ENCODE measurements at places on chromosomes 1 and 21.

- no peak for DNase-seq
Observed at GRCh38 chr1:11989669-11990068, 9.4 kb downstream of the MFN2 start.

DNA sequence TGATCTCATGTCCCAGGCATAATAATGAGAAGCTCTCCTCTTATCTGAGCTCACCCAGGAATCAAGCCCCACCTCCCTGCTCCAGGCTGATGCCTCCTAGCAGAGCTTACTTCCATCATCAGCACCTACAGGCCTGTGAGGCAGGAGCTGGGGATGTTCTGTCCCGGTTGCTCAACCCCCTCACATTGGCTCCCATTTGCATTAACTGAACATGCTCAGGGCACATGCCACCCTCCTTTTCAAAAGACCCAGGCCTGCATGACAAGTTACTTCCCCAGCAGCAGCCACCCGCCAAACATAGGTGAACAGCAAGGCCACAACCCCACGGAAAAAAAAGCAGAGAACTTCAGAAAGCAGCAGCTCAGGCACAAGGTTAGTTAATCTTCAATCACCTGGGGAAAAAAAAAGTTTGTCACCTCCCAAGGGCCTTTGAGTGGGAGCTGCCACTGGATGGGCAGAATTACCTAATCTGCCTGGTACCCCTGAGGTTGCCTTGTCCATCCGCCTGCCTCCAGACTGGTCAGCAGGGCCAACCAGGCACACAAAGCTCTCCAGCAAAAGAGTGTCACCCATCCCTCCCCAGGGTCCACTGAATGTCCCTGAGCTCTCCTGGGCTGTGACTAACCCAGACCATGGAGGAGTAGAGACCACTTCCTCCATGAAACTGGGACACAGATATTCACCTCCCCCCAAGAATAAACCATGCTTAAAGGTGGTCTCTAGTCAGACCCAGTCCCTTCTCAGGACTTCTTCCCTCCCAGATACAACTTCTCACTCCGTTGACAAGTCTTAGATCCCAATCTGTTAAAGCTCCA is 4.4 kb downstream of the KCNN3 start:
- DNase-seq: no peak

- DNase-seq: no peak
Observed at GRCh38 chr1:56002231-56002630, 577.1 kb downstream of the PLPP3 start.

GRCh38 chr1:184283999-184284398 is 102.8 kb upstream of the C1orf21 start:
- no peak for DNase-seq

DNA sequence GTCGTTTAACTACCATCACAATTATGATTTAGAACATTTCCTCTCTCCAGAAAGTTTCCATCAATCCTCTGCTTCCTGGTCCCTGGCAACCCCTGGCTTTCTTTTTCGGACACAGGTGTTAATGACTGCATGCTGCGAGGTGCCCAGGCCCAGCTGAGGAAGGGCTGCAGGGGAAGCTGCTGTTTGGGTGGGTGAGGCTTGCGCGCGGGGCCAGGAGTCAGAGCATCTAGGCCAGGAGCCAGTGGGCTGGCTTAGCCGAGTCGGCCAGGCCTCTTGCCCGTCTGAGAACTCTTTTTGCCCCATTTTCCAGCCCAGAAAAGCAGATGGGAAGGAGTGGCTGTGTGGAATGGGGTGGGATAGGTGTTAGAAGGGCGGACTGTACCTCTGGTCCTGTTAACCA is 51.5 kb downstream of the NAV1 start:
- DNase-seq: no peak

- DNase-seq: no peak
Observed at GRCh38 chr1:186465946-186466345, 5.0 kb upstream of the PDC start.

GRCh38 chr1:31531177-31531999 is 44.9 kb upstream of the TINAGL1 start:
- no peak for DNase-seq

DNA sequence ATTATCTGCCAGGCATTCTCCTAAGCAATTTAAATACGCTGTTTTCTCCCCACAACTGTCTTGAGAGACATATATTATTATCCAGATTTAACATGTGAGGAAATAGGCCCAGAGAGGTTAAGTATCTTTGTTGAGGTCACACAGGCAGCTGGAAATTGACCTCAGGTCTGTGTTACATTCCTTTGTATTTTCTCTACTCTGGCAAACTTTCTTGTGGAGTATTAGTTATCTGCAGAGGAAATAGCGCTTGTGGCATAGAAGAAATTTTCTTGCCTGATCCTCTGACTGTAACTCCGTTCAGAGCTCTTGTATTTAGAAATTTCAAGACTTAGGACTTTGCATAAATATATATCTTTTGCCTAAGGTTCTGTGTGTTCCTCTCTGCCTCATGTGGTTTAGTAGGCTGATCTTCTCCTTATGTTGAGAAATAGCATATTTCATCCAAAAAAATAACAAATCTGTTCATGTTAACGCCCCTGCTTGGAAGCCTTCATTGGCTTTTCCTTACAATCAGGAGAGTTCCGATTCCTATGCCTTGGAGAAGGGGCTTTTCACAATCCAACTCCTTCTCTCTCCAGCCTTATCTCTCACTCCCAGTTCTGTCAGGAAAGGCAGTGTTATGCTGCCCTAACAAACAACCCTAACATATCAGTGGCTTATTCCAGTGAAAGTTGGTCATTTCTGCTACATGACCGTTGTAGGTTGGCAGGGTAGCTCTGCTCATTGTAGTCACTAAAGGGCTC is 2.5 kb upstream of the JUN start:
- DNase-seq: no peak

DNA sequence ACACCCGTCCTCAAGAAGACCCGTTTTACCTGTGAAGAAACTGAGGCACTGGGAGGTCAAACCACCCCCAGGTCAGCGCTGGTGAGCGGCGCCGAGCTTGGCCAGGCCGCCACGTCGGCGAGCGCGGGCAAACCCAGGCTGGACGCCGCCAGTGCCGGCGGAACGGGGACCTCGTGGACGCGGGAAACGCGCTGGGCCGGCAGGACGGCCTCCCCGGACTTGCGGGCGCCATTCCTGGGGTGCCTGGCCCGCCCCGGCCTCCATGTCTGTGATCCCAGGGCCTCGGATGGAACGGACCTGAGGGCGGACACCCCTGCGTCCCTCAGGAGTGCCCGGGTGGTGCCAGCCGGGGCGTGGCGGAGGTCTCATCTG is 764 bp upstream of the SUMO3 start:
- no peak for DNase-seq

DNA sequence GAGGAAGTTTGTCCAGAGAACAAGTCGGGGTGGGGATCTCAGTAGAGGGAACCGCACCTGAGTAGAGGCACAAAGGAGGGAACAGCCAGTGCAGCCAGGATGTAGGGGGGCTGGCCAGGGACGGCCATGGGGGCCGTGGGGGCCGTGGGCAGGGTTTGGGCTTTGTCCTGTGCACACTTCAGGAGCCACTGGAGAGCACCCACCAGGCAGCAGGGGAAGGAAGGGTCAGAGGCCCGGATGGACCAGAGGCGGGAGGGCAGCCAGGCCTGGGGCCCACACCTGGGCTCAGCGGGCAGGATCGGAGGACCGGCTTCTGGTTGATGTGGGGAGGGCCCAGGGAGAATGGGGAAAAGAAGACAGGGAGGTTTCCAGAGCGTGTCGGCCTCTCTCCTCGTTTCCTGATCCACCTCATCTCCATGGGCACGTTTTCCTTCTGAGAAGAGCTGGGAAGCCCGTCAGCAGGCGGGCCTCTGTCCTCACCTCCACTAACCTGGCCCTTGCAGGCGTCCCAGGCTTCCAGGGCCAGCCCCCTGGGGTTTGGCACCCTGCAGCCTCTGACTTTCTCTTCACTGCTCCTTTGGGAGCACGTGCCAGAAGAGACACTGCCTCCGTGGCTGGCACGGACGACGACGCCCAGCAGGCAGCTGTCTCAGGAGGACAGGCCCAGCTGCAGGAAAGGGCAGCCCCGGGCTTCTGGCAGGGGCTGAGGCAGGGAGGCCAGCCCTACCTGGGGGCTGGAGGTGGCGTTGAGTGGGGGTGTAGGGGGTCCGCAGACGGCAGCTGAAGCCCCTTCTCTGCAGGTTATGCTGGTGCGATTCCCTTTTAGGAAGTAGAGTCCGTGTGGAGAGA is 16.8 kb upstream of the PDXK start:
- DNase-seq: no peak

- no peak for DNase-seq
Observed at GRCh38 chr1:90726425-90726985, 9.4 kb upstream of the BARHL2 start.

- no peak for DNase-seq
Observed at GRCh38 chr1:84991097-84991920, 5.6 kb downstream of the MCOLN2 start.

DNA sequence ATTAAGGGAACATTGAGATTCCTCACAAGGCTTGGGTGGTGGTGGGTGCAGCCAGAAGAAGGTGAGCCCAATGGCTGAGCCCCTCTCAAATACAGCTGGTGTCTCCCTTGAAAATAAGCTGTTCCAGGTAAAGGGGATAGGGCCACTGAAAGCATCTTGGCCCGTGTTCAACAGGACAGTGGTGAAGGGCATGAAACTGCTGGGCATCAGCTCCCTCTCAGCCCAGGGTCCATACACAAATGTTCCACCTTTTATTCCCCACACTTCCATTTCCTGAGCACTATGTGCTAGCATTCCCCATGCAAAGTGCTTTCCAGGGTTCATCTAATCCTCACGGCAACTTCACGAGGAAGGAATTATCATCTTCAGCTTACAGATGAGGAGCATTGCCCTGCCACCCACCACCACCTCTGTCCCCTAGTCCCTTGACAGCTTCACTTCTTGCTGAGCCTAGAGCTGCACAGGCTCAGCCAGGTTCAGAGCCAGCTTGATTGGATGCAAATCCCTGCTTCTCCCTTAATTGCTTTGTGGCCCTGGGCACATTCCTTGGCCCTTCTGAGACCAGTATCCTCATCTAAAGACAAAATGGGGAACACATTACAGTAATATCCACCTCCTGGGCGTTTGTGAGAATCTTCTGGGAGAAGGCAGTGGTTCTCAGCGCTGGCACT is 9.6 kb downstream of the TAGLN2 start:
- DNase-seq: no peak

GRCh38 chr1:32232558-32233304 is 10.5 kb downstream of the EIF3I start:
- DNase-seq: no peak

DNA sequence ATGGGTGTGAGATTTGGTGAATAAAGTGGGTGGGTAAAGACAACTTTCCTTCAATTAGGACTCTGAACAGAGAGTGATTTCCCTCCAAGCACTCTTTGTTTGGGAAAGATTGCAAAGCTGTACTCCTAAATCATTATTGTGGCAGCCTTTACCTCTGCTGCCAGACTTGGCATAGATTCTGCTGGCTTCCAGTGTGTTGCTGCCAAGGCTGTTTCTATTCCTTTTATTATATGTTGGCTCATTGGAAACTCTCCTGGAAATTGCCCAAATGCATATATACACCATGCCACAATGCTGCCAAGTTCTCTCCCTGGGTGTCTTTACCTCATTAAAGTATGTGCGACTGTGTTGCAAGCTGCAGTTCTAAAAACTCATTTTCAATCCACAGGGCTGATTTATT is 668.0 kb downstream of the MRPL39 start:
- no peak for DNase-seq

DNA sequence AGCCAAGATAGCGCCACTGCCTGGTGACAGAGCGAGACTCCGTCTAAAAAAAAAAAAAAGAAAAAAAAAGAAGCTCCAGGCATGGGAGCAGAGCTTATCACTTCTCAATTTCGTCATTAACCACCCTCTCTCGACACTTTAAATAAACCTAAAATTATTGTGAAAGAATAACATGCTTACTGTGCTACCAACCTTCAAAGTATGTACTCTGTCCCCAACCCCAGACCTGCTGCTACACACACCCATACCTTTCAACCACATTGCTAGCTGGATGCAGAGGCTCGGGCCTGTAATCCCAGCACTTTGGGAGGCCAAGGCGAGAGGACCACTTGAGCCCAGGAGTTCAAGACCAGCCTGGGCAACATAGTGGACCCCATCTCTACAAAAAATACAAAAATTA is 38.7 kb downstream of the GNPAT start:
- DNase-seq: no peak

- no peak for DNase-seq
Observed at GRCh38 chr21:33869873-33870272, 45.7 kb downstream of the ATP5PO start.

DNA sequence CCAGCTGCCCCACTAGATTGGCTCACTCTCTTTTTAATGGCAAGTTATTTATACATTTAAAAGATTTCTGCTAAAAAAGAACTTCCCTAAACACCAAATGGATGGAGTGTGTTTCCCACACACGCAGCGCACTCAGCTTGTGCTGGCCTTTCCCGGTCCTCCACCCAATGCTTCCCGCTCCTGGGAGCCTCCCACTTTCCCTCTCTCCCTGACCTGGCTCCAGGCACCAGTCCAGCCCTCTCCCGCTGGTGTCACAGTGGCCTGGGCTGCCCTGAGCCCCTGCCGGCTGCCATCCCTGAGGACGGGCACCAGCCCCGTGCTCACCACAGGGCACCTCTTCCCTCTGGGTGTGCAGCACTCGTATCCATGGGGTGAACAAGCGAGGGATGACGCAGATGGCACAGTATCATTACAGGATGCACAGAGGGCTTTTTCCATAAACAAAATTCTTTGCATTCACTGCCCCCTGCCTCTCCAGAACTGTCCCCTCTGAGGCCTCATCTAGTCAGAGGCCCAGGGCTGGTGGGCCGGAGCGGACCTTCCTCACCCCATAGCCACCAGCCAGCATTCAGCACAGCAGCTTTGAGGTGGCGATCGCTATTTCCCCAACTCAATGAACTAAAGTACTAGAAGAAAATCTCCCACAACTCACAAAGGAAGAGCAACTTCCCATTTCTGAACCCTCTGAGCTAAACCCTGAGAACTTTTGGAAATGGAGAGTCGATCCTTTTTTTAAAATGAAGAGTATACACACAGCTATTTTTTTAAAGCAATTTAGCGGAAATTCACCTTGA is 68.5 kb downstream of the SLC37A1 start:
- no peak for DNase-seq

DNA sequence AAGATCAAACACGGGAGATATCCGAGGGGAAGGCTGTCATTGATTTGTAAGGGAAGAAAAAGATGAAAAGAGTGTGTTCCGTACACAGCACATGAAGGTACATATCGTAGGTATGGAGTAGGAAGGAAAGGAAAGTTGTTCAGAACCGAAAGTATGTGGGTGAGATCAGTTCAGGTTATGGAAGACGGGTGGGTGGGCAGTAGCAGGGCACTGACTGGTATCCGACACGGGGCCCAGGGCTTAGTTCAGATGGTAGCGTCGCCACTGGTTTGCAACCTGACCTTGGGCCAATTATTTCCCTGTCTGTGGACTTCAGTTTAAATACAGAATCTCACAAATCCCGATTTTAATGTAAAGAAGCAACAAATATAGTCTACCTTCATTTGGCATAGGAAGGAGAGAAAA is 27.8 kb upstream of the A3GALT2 start:
- no peak for DNase-seq

- DNase-seq: no peak
Observed at GRCh38 chr1:2495546-2495945, 19.5 kb downstream of the PLCH2 start.

GRCh38 chr1:62142496-62142895 is 52.2 kb upstream of the L1TD1 start:
- DNase-seq: no peak

GRCh38 chr1:100050139-100050538 is 80.3 kb downstream of the SLC35A3 start:
- no peak for DNase-seq
